MM.1S (cell line): ENCODE measurements at places on chromosomes 7 and 10.

DNA sequence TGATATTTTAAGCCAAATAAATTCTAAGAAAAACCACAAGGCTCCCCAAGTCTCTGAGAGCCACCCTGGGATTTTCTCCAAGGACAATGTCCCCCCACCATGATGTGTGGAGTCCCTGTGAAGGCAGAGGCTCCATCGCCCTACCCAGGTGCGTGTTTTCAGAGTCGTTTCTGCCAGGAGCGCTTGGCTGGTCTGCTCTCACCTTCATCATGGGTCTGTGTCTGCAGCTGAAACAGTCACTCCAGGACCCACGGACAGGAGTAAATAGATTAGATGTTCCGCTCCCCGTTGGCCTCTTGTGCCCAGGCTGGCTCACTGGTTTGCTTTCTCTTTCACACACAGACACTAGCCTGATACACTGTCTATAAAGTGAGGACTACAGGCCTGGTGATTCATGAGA is 217.5 kb downstream of the SFMBT2 start:
- DNase-seq, result no peak

GRCh38 chr7:2023877-2024566 is 208.7 kb downstream of the MAD1L1 start:
- DNase-seq, result peak; percentile 56

DNA sequence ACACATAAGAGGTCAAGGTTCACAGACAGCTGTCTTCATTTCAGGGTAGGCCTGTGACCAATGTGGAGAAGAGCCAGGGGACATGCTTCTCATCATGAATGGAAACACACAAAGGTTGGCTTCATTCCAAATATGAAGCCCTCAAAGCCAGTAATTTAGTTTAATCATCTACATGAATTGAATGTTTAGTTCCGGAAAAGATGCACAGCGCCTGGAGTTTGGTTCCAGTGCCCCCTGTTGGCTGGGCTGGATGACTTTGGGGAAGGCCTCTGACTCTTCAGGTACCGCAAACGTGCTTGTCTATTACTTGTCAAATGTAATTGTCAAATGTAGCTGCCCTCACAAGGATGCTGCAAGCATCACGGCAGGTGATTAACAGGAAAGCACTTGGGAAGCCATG is 130.7 kb downstream of the ADRA2A start:
- DNase-seq, result no peak

DNA sequence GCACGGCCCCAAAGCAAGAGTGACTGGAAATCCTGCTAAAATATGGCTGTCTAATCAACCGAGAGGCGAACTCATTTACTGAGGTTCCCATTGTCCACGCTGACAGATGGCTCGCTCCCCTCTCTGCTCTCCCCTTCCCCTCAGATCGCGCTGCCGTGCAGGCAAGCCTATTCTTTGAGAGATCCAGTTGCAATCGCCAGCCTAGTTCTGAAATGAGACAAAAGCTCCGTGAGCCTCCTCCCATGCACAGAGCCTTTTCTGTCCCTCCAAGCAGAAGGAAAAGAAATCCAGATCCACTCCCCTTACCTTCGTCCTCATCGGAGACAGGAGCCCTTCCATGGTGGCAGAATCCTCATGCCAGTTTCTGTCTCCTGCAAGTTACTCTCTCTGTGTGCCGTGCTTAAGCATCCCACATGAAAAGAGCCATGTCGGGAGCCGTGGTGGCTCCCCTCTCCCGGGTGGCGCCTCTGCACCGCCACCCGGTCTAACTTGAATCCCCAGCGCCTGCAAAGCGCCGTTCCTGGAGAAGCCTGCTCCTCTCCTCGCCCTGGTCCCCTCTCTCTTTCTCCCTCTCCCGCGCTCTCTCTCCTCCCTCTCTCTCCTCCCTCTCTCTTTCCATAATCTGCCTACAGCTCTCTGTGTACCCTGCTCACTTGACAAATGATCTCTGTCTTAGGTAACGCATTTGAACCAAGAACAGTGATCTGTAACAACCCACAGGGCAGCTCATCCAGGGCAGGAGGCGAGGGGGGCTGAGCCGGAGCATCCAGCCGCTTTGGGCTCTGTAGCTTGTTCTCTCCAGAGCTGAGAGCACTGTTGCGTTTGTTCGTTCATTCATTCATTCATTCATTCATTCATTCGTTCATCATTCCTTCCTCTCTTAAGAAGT is 156.8 kb downstream of the FRMD4A start:
- DNase-seq, result peak; percentile 25

DNA sequence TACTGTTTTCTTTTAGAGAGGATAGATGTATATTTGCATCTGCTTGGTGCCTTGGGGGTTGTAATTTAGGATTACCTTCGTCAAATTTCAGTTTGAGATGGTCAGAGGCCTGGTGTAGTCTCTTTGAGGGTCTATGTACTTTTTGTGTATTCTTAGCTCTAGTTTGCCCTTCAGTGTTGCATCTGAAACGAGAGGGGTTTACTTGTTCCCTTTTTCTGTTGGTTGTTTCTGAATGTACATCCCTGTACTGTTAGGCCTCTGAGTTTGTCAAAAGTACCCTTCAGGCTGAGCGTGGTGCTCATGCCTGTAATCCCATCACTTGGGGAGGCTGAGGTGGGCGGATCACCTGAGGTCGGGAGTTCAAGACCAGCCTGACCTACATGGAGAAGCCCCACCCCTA is 60.0 kb downstream of the MLLT10 start:
- DNase-seq, result no peak

DNA sequence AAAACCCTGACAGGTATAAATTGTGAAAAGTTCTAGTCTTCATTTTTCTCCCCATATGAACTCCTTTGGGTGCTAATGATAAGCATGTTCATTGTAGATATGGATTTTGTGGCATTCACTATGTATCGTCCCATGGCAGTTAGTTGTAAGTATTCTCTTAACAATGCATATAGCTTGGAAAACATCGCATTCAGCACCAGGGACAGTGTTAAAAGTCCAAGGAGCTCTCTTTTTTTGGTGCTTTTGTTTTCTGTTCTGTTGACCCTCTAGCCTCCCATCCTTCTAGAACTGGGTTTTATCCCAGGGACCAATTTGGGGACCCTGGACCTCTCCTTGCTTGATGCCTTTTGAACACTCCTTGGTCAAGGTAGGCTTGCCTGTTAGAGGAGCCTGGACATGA is 37.7 kb downstream of the INSYN2A start:
- no peak for DNase-seq

- DNase-seq, result no peak
Observed at GRCh38 chr7:148253629-148254028, 336.9 kb upstream of the C7orf33 start.

DNA sequence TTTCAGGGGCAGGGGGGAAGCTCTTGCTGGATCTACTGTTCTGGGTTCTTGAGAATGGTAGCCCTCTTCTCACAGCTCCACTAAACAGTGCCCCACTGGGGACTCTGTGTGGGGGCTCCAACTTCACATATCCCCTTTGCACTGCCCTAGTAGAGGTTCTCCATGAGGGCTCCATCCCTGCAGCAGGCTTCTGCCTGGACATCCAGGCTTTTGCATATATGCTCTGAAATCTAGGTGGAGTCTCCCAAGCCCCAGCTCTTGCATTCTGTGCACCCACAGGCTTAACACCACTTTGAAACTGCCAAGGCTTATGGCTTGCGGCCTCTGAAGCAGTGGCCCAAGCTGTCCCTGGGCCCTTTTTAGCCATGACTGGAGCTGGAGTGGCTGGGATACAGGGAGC is 150.7 kb downstream of the LRMDA start:
- DNase-seq, result no peak

- DNase-seq, result no peak
Observed at GRCh38 chr10:48330269-48330668, 23.8 kb downstream of the MAPK8 start.

GRCh38 chr10:21724020-21724589 is 190.1 kb downstream of the MLLT10 start:
- no peak for DNase-seq

DNA sequence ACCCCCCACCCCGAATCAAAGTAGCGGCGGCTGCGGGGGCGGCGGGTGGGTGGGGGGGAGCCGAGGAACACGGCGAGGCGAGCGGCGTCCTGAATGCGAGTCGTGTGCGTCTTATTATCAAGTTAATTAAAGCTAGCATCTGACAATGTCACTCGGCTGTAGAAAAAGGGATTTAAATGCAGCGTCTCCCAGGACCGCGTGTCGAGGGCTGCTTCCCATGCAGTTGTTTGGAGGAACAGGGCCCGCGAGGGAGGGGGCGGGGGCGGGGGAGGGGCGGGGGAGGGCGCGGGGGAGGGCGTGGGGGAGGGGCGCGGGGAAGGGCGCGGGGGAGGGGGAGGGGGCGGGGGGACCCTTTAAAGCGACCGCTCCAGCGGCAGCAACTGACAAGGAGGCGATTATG is 2.7 kb upstream of the UNCX start:
- DNase-seq, result no peak

DNA sequence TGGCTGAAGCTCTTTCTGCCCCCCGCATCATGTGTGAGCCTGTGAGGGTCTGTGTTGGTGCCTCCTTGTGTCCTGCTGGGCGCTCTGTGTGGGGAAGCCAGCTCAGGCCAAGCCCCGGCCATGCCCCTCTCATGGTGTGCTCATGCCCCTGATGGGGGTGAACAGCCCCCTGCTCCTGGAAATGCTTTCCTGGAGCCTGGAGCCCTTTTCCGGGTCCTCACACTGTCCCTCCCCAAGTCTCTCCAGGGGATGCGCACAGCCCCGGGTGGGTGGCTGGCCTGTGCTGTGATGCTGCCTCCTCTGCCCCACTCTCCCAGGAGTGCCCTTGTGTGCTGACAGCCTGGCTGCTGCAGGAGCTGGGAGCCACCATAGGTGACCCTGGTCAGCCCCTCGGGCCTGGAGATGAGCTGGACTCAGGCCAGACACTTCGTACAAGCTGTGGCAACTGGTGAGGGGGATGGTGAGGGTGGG is 20.8 kb upstream of the ZNF862 start:
- no peak for DNase-seq

DNA sequence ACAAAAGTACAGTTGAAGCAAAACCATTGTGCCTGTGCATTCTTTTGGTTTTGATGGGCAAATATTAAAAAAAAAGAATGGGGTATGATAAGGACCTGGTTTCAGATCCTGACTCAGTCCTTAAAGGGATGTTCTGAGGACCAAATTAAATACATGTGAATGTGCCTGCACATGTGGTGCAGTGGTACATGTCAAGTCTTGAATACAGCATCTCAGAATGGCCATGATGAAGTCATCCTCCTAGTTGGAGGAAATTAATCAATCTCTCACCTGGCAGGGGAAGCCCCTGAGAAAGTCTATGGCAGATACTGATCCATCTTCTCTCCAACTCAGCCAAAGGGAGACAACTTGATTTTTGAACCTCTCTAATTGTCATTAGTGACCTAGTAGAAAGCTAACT is 207.0 kb downstream of the SUGCT start:
- no peak for DNase-seq

- DNase-seq, result no peak
Observed at GRCh38 chr7:144941127-144941526, 105.3 kb upstream of the TPK1 start.

DNA sequence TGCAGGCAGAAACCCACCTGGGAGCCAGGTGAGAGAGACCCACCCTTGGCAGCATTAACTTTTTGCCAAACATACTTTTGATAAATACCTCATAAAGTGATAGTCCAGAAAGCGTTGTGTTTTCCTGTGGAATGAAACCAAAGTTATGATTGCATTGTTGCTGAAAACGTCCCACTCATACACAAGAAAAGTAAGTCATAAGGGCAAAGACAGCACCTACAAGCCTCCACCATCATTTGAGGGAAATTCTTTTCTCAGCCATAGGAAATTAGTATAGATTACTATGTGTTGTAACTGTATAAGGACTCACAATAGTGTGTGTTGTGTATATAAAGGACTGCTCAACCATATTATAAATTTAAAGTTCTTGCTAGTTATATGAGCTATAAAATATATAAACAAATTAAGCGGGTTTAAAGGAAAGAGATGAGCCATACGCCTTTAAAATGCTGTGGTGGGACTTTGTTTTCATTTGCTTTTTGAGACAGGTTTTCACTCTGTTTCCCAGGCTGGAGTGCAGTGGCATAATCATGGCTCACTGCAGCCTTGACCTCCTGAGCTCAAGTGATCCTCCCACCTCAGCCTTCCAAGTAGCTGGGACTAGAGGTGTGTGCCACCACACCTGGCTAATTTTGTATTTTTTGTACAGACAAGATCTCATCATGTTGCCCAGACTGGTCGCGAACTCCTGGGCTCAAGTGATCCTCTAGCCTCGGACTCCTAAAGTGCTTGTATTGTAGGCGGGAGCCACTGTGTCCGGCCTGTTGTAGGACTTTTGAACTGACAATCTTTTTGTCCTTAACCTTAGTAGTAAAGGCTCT is 160.8 kb downstream of the PKD1L1 start:
- DNase-seq, result no peak

DNA sequence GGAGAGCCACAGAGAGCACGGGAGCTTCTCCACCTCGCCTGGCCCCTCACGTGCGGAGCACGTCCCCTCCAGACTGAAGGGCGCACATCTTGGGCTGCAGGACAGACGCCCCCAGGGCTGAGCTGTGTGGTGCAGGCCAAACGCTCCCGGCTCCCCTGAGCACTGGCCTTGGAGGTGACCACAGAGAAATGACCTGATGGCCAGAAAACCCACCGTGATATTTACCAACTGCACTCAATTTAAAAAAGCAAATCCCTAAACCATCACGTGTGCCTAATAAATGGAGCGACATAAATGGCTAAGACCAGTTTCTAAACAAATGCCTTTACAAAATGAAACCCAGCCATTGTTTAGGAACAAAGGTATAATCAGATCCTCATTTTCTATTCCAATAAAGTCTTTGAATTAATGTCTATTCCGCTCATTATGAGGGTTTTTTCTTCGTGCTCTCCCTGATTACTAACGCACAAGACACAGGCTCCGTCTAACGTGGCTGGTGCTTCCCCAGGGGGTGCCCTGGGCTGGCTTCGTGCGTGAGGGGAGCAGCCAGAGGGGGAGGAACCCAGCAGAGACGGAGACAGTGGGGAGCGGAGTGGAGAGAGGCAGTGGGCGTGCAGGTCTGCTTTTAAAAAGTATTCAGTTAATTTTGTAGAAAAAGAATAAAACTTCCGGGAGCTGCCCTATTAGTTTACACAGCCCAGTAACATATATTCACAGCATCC is 190.3 kb downstream of the DNAJB6 start:
- no peak for DNase-seq

GRCh38 chr7:151051108-151051507 is 2.8 kb downstream of the ASIC3 start:
- DNase-seq, result peak; percentile 33

DNA sequence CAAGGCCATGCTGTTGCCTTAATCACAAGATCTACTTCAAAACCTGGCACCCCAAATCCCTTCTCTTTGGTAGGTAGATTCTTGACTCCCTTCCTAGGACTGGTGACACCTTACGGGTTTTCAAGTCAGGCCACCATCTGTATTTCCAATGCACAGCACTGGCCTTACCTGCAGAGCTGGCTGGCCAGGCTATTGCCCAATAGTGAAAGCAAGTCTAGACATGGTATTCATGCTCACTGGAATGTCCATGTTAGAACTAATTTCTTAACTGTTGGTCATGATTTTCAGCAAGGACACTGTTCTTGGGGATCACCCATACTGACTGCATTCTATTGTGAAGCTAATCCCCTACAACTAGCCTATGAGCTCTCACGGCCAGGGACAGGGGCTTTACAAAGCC is 313.1 kb upstream of the RNF32 start:
- DNase-seq, result no peak

GRCh38 chr10:44245601-44245938 is 139.3 kb downstream of the CXCL12 start:
- no peak for DNase-seq
